ENCODE measurements at places on chromosomes 16 and 17.
A peak's percentile ranks its signal among the peaks of the same experiment; 100 is the strongest.

DNA sequence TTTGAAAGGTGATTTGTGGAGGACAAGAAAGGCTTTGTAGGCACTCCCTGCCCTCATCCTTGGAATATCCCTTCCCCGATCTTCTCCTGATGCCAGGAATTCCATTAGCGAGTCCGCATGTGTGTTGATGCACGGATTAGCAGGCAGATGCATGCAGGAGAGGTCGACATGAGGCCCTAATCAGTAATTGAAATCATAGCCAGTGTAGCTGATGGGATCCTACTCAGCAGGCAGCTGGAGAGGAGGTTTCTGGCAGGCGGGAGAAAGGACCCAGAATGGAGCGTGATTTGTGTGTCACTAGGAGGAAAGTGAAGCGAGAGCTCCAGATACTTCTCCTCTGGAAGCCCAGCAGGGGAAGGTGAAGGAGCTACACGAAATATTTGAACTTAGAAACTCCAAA lies 196.3 kb upstream of the CDH11 start:
- no peak for DNase-seq

DNA sequence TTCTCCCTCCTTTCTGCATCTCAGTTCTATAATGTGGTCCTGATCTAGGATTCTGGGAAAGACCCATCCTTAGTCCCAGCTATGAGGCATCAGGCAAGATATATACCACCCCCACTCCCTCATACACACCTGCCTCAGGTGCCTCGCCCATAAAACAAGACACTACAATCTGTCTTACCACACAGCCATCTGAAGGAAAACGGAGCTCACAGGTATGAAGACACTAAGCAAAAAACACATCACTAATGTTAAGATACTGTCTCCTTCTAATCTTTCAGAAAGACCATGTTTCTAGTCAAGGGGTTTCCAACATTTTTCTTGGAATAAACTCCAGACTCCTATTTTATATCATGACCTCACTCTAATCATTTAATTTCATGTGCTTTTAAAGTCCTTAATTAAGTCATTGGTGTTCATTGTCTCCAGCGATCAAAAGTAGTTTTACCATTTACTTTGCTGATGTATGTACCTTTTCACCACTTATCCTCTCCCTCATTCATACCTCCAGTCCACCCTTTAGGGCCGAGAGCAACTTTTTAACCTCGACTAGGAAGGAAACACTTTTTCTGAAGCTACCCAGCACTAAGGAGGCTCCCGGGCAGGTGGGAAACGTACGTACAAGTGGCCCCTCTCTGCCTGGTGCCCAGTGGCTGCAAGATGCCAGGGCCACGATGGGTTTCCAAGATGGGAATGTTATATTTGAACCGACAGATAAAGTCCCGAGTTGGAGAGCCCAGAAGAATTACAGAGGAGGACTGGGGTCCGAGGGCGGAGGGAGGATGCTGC lies 979 bp downstream of the MAP3K14 start:
- no peak for DNase-seq

GRCh38 chr17:77886387-77886728 lies 72.1 kb upstream of the TNRC6C start:
- no peak for DNase-seq

DNA sequence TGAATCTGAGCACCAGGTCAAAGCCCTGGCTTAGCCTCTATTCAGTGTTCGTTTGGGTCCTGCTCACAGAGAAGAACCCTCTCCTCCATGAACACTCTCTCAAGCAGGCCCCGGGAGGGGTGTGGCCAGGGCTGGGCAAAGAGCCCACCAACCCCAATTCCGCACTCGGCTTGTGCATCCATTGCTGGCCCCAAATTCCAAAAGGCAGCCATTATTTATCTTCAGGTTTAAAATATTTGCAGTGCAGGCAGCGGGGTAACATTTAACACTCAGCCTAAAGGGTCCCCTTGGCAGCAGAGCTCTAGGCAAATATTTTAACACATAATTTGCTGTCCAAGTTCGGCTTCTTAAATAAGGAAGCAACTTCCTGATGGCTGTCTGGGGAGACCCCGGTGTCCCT lies 115.7 kb downstream of the ZNF423 start:
- no peak for DNase-seq

- DNase-seq, result no peak
These were observed 478.4 kb downstream of the TOX3 start for GRCh38 chr16:52068447-52069074.

- DNase-seq, result peak; percentile 46
These were observed 3.6 kb upstream of the HS3ST3B1 start for GRCh38 chr17:14297161-14297851.

DNA sequence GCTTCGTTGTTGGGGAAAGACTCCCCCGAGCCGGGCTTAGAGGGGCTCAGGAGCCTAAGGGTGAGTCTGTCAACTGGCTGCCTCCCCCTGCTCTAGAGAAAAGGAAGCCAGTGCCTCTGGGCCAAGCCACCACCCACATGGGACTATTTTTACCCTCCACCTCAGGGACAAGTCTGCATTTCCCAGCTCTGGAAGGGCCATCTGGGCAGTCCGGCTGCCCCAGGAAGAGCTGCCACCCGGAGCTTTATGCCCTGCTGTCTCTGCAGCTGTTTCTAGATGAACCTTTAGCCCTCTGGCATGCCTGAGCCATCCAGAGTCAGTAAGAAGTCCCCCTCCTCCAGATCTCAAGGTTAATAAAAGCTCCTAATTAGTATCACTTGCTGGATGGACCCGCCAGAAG lies 5.3 kb upstream of the RPRML start:
- no peak for DNase-seq

DNA sequence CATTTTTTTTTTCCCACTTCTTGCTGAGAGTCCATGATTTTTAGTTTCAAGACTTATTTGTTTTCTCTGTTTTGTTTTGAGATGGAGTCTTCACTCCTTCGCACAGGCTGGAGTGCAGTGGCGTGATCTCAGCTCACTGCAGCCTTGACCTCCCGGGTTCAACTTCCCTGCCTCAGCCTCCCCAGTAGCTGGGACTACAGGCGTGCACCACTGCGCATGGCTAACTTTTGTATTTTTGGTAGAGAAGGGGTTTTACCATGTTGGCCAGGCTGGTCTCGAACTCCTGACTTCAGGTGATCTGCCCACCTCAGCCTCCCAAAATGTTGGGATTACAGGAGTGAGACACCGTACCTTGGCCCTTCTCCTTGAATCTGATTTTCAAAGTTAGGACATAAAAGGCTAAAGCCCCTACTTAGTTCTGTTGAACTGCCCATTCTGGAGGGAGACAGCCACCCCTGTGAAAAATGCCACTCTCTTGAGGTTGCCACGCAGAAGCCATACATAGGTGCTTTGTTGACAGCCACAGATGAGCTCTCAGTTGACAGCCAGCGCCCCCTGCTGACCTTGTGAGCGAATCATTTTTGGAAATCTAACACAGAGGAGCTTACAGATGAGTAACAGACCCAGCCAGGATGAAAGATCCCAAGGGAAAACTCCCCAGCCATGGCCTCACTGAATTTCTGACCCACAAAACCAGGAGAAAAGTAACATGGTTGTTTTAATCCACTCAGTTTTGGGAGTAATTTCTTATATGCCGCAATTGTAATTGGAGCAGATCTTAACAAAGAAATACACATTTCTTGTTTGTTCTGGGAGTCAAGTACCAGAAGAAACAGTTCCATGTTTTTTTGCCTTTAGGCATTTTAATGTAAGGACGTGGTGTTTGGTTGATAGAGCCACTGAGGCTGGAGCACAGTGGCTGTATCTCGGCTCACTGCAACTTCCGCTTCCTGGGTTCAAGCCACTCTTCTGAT lies 38.8 kb downstream of the PKD1L3 start:
- peak; percentile 81 for DNase-seq

GRCh38 chr17:80585890-80586845 lies 41.5 kb downstream of the RPTOR start:
- no peak for DNase-seq

GRCh38 chr17:72970246-72970645 lies 122.2 kb downstream of the SLC39A11 start:
- DNase-seq, result no peak
